ENCODE measurements at places on chromosomes 2 and 18. TPM values are rescaled to one million over a fixed set of nuclear protein-coding genes. Genes with fewer than 3 reads are reported as not detected.

Gene SFT2D3
- 7.4 TPM for polyA plus RNA-seq

Gene SERPINB4
- not detected for polyA plus RNA-seq

Gene FABP1
- polyA plus RNA-seq, result 23,034 TPM

Gene DSG4
- polyA plus RNA-seq, result 0.28 TPM

Gene VWC2L
- 0.03 TPM for polyA plus RNA-seq

Gene RGPD4
- polyA plus RNA-seq, result not detected

Gene NIFK
- polyA plus RNA-seq, result 39.6 TPM

Gene IL1RL2
- polyA plus RNA-seq, result 0.34 TPM

Measured in small intestine (tissue), 16 donors.